ENCODE measurements at places on chromosomes 4 and X.

- no peak for DNase-seq
Observed at GRCh38 chr4:10856271-10856782, 171.8 kb upstream of the CLNK start.

GRCh38 chr4:150525321-150525868 is 56.6 kb upstream of the MAB21L2 start:
- DNase-seq, result no peak

- no peak for DNase-seq
Observed at GRCh38 chr4:40308528-40309122, 26.5 kb upstream of the CHRNA9 start.

DNA sequence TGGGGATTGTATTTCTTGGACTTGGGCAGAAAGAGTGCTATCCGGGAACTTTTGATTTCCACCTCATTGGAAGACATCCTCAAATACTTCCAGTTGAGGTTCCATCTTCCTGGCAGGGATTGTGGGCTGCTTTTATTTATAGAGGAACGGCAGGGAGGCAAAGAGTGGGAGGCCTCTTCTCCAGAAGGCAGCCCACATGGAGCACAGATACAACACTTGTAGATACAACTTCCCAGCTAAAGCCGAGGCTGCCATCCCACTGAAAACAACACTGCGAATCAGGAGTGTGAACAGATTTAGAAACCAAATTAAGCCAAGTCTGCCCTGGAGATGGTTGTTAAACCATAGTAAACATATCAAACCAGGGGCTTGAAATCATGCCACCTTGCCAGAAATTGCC is 212.8 kb upstream of the PPARGC1A start:
- DNase-seq, result no peak

- DNase-seq, result no peak
Observed at GRCh38 chrX:151765026-151765425, 30.5 kb downstream of the CNGA2 start.

DNA sequence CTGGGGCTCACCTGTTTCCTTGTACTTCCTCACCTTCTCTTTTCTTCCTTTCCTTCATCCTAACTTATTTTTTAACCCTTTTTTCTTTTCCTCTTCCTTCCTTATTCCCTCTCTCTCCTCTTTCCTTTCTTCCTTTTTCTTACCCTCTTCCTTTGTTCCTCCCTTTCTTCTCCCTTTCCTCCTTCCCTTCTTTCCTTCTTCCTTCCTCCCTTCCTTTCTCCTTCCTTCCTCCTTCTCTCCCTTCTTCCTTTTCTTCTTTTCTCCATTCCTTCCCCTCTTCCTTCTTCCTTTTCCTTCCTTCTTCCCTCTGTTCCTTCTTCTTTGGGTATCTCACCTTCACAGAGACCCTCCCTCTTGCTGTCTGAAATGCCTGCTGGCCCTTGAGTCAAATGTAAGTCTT is 22.1 kb upstream of the CBR4 start:
- DNase-seq, result no peak

- DNase-seq, result no peak
Observed at GRCh38 chr4:53192496-53192895, 173.4 kb downstream of the SCFD2 start.

DNA sequence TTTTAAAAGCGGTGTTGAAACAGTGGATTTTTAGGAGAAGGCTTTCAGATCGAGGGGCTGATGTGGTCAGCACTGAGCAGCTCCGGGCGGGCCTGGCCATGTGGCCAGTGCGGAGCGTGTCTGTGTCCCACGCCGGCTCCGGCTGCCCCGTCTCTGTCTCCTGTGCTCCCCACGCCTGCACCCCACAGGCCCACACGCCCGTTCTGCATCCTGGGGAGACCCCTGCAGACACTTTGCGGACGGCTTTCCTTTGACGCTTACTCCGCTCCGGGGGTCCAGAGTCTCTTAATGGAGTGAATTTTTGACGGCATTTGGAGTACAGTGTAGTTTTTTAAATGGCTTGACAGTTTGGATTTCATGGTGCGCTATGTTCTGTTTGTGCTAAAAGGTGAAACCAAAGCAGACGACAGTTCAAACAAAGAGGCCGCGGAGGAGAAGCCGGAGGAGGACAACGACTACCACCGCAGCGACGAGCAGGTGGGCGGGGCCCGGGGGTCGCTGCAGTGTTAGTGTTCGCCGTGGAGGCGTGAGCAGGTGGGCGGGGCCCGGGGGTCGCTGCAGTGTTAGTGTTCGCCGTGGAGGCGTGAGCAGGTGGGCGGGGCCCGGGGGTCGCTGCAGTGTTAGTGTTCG is 38.7 kb downstream of the PCGF3 start:
- no peak for DNase-seq
